ENCODE measurements at places on chromosomes 2 and 18.

- no peak for DNase-seq
Measured at GRCh38 chr2:143942486-143942885, 577.4 kb downstream of the ZEB2 start.

DNA sequence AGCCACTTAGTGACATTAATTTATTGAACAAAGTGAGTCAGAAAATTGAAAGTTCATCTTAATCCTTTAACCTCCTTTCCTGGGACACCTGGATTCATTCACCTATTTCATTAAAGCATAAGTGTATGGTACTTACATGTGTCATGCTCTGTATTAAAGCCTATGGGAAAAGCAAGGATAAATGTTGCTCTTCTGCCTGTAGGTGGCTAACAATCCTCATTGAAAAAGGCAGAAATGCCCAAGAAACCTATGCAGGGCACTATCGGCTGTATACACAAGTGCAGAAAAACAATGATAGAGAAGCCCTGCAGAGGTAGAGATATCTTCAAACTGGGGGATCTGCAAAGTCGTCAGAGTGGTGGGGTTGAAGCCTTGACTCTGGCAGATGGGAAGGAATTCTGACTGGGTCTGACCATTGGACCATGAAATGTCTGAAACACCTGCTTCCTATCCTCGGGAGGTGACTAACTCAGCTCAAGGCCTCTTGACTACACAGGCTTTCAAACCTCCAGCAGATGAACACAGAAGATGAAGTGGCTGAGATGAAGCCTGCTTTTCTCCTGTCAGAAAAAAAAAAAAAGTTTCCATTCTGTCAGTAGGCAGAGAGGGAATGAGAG lies 83.1 kb downstream of the DCC start:
- DNase-seq: no peak

DNA sequence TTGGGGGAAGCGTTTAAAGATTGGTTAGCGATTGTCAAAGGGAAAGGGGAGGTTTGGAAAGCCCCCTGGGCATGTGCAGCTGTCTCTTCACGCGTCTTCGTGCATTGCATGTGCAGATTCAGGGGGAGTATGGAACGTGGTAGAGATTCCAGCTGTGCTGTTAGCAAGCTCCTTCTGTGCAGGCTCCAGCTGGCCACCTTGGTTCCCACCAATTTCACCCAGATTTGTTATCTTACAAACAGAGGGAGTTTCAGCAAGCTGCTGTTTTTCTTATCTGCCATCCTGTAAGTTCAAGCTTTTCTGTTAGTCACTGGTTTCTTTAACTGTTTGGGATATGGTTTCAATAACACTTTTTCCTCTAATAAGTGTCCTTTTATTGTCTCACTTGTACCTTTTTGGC lies 30.4 kb downstream of the FARP2 start:
- DNase-seq: no peak

DNA sequence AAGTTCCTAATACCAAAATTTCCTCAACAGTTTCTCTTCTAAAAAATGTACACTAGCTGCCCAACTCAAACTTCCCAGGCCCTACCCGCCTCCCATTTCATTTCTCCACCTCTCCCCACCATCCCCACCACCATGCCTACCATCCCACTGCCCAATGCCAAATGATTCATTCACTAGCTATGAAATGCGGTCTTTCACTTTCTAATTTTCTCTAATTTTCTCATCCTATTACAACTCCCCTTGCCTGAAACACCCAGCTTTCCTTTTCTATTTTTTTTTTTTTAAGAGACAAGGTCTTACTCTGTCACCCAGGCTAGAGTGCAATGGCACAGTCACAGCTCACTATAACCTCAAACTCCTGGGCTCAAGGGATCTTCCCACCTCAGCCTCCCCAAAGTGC lies 38.4 kb downstream of the KIDINS220 start:
- DNase-seq: no peak

GRCh38 chr2:216635701-216636550 lies 2.7 kb downstream of the IGFBP2 start:
- DNase-seq: no peak

GRCh38 chr2:145287736-145288135 lies 767.8 kb upstream of the ZEB2 start:
- no peak for DNase-seq
